Activated CD4-positive, alpha-beta T cell treated with anti-CD3 and anti-CD28 coated beads for 36 hours (primary cell): ENCODE measurements at places on chromosomes 12 and 14. TPM values are rescaled to one million over a fixed set of nuclear protein-coding genes. Genes with fewer than 3 reads are reported as not detected.

The HELB gene
- total RNA-seq = 21.0 TPM

The RAD51AP1 gene
- 50.9 TPM for total RNA-seq

The GNS gene
- total RNA-seq = 19.9 TPM

The ARHGAP5 gene
- 40.1 TPM for total RNA-seq

The PIANP gene
- 0.93 TPM for total RNA-seq

DNA sequence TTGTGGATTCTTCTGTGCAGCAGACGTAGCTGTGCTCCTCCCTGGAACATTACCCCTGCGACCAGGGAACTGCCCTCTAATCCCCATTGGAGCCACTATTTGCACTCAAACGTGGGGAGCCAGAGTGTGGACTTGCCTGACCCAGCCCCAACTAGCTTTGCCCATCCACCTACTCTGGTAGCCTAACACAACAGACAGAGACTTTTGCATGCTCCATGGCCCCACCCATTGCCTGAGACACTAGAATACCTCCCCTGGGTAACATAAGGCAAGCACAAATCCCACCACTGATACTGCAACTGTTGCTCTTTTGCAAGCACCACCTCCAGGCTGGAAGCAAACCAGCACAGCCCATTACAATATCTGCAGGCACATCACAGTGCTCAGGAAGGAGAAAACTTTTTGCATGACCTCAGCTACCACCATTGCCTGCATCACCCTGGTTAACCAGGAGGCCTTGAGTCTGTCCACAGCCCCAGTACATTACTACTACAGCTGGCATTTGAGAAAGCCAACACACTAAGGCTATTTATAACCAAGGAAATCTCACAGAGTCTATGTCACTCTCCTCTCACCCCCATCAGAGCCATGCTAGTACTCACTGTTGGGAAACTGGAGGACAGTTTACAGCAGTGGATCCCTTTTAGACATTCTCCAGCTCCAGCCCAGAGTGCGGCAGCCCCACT is 15.0 kb downstream of the CEP128 start:
- peaks cover 19% of the 10 kb centered on the region for H3K36me3 ChIP-seq
- H3K4me3 ChIP-seq = no peak overlapping the region
- H3K27ac ChIP-seq = no peak overlapping the region
- DNase-seq = no peak

DNA sequence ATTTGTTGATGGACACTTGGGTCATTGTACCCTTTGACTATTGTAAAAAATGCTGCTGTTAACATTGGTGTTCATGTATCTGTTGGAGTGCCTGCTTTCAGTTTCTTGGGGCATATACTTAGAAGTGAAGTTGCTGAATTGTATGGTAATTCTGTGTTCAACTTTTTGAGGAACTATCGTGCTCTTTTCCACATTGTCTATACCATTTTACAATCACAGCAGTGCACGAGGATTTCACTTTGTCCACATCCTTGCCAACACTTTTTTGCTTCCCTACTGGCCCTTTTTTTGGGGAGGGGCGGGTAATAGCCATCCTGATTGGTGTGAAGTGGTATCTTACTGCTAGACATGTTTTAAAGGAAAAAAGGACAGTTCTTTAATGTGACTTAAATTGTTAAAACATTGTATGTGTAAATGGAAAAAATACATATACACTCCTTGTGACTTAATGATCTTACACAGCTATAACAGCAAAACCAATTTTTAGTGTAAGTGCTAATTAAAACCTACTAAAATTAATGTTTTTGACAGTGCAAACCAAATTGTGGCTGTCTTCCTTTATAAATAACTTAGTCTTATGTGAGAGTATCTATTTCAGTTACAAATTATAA is 52.7 kb downstream of the WNK1 start:
- H3K4me3 ChIP-seq = no peak overlapping the region
- peaks cover 77% of the 10 kb centered on the region for H3K4me1 ChIP-seq
- no peak overlapping the region for H3K27ac ChIP-seq
- H3K27me3 ChIP-seq = no peaks in the 10 kb centered on the region
- H3K36me3 ChIP-seq = peaks cover 4% of the 10 kb centered on the region
- no peak for DNase-seq

The PPHLN1 gene
- total RNA-seq = 90.0 TPM

- no peaks in the 10 kb centered on the region for H3K36me3 ChIP-seq
- no peak overlapping the region for H3K4me3 ChIP-seq
- no peak overlapping the region for H3K27ac ChIP-seq
- no peaks in the 10 kb centered on the region for H3K4me1 ChIP-seq
- DNase-seq = no peak
These were observed 47.7 kb upstream of the IGF1 start for GRCh38 chr12:102528111-102528510.

- no peak for DNase-seq
- H3K36me3 ChIP-seq = no peaks in the 10 kb centered on the region
- peaks cover 7% of the 10 kb centered on the region for H3K4me1 ChIP-seq
- H3K27ac ChIP-seq = no peak overlapping the region
- H3K27me3 ChIP-seq = peaks cover 39% of the 10 kb centered on the region
These were observed 1.4 kb downstream of the PRKD1 start for GRCh38 chr14:29926228-29926627.

The PRPH gene
- total RNA-seq = not detected

DNA sequence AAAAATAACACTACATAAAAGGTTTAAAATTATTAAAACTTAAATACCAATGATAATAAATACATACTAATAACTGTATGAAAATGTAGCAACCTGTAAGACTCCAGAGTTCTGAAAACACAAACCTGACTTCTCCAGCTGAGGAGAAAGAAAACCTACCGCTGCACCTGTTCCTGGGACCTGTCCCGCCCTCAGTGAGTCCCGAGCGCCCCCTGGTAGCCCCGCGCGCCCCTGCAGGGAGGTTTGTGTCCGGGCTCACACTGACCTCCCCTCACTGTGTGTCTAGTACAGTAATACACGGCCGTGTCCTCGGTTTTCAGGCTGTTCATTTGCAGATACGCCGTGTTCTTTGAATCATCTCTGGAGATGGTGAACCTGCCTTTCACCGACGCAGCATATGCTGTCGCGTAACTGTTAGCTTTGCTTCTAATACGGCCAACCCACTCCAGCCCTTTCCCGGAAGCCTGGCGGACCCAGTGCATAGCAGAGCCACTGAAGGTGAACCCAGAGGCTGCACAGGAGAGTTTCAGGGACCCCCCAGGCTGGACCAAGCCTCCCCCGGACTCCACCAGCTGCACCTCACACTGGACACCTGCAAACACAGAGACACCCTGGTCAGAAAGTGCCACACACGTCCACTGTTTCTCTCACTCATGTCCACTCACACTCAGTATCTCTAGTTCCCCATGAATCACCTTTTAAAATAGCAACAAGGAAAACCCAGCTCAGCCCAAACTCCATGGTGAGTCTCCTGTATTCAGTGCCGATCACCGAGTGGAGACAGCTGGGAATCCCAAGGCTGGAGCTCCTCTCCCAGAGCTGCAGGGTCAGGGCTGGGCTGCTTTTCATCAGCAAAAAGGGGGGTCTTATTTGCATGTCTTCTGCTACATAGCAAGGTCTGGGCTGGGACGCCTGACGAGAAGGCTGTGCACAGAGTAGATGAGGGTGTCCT is 1276.3 kb downstream of the TMEM121 start:
- H3K27me3 ChIP-seq = peaks cover 22% of the 10 kb centered on the region
- H3K4me3 ChIP-seq = no peak overlapping the region
- no peaks in the 10 kb centered on the region for H3K36me3 ChIP-seq
- H3K27ac ChIP-seq = no peak overlapping the region
- no peaks in the 10 kb centered on the region for H3K4me1 ChIP-seq
- peak; percentile 27 for DNase-seq

DNA sequence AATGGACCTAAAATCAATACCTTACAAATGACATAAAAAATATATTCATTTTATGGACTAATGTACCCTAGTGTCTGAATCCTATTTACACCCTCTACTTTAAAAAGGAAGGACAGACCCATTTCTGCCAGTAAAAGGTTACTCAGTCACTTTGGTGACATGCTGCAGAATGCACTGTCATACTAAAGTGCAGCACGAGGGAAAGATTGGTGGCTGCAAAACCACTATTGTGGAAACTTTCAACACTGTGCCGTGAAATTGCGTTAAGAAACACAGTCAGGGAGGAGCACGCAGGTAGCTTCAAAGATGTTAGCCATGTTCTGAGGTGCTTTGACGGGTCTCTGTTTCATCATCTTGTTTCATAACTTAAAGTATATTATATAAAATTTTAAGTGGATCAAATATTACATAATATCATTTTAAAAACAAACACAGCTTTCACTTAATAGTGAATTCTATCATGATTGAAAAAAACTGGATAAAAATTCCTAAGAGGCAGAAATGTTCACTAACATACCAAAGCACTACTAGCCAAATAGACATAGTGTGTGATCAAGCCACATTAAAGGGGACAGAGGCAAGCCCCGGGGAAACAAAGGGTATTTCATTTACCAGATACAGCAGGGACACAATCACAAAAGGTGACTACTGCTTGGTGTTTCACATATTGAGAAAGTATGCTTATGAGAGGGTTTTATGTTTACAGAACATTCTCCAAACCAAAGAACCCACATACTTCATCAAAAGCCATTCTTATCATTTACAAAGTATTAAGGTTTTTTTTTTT is 330.8 kb upstream of the SOX5 start:
- H3K27me3 ChIP-seq = no peaks in the 10 kb centered on the region
- H3K4me1 ChIP-seq = no peaks in the 10 kb centered on the region
- no peak overlapping the region for H3K27ac ChIP-seq
- H3K4me3 ChIP-seq = no peak overlapping the region
